ENCODE measurements at places on chromosomes 4 and X.

GRCh38 chr4:37872310-37872988 is 18.4 kb upstream of the TBC1D1 start:
- DNase-seq, result no peak

DNA sequence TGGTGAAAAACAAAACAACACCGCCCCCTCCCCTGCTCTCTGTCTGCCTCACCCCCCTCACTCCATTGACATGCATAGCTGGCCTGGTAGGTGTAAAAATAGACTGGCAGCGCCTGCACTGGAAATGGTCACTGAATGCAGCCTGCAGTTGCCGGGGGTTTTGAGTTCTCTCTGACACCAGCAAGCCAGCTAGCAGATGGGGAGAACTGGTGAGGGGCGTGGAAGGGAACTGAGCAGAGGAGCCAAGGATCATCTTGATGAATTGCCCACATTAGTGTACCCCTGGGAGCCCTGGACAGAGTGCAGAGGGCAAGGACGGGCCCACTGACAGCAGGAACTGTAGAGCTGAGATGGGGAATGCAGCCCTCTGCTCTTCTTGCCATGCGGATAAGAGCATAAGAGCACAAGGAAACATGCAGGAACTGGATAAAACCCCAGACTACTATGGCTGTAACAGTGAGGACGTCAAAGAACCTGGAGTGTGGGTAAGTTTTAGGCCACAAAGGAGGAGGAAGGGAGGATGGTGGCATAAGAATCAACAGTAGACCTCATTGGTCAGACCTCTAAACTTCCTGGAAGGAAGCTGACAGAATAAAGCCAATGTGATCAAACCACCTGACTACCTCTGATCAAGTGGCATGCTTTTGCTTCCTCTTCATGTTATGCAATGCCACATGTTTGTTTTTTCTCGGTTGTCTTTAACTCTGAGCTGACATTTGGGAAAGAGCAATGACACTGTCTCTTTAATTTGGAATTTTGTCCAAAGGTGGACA is 96.3 kb downstream of the ANK2 start:
- peak; percentile 7 for DNase-seq

- DNase-seq, result no peak
Measured at GRCh38 chr4:37381040-37381668, 136.6 kb downstream of the NWD2 start.

DNA sequence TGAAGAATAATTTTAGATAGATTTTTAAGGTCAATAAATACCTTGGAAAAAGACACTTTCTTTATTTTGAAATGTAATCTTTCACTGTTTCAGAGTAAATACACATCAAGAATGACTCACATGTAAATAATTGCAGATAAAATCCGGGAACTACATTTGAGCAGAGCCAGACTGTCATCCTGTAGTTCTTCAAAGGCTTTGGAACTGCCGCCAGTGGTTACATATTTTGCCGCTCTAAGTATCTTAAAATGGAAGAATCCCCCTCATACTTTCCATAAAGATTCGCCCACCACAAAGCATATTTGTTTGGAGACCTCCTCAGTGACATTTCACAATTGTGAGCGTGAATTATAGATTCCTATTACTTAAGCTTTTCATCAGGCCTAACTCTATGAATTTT is 607.8 kb upstream of the ZFP42 start:
- DNase-seq, result no peak

GRCh38 chrX:119698845-119699244 is 5.9 kb upstream of the SEPTIN6 start:
- no peak for DNase-seq

DNA sequence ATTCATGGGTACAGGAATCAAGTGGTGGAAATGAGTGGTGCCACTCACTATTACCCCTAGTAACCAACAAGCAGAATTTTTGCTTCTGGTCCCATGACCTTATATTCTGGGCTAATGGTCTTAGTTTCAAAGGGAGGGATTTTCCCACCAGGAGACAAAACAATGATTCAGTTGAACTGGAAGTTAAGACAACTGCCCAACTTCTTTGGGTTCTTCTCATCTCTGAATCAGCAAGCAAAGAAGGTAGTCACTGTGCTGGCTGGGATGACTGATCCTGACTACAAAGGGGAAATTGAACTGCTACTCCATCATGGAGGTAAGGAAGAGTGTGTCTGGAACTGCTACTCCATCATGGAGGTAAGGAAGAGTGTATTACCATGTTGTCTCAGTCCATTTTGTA is 87.2 kb downstream of the IL13RA2 start:
- no peak for DNase-seq

GRCh38 chr4:47624031-47624441 is 139.0 kb downstream of the ATP10D start:
- DNase-seq, result no peak

DNA sequence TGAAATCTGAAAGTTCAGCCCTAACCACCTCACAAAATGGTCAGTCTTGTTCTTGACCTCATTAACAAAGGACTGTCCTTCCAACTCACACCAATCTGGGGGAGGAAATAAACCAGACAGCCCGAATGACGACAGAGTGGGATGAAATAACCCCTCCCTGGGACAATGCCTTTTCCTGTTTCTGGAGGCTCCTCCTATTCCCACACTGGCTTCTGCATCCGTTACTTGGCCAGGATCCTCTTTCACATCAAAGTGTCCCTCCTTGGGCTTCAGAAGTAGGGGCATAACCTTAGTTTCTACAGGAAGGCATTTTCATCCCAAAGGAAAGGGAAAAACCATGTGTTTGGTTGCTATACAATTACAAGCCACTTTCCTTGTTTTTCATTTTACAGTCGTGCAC is 59.8 kb upstream of the RPL34 start:
- no peak for DNase-seq

DNA sequence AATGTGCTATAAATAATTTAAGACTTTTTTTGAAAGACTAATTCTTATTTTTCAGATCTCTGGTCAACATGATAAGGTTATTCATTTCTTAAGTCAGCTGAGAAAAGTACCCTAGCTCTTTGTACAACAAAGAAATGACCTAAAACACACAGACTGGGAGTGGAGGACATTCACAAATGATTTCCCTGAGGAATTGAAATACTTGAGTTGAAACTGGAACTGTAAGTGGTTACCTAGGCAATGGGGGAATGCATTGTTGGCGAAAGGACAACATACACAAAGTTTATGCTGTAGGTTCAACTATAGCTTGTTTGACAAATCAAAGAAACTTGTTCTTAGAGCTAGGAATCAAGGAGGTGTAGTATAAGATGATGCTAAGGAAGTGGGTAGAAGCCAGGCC is 915.5 kb downstream of the FAT4 start:
- no peak for DNase-seq

DNA sequence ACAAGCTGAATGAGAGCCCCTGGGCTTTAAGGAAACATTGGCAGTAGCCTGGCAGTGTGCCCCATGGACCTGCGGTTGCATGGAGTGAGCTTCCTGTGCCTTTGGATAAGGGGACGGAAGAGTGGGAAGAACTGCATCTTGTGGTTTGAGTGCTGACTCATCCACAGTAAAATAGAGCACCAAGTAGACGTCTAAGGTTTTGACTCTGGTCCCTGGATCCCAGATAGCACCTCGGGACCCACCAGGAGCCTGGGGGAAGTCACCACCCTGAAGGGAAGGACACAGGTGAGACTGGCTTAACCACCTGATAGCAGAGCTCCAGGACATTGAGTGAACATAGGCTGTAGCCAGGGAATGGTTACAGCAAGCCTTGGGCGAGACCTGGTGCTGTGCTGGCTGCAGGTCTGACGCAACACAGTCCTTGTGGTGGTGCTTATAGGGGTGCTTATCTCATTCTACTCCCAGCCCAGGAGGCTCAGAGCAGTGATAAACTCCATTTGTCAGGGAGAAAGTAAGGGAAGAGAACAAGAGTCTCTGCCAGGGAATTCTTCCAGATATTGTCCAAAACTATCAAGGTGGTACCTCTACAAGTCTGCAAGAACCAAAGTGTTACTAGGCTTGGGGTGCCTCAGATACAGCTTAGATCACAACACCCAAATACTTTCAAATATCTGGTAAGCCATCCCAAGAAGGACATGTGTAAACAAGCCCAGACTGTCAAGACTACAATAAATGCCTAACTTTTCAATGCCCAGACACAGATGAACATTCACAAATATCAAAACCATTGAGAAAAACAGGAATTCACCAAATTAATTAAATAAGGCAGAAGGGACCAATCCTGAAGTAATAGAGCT is 123.6 kb upstream of the TET2 start:
- DNase-seq, result no peak

GRCh38 chr4:10207116-10207515 is 90.5 kb upstream of the WDR1 start:
- no peak for DNase-seq

DNA sequence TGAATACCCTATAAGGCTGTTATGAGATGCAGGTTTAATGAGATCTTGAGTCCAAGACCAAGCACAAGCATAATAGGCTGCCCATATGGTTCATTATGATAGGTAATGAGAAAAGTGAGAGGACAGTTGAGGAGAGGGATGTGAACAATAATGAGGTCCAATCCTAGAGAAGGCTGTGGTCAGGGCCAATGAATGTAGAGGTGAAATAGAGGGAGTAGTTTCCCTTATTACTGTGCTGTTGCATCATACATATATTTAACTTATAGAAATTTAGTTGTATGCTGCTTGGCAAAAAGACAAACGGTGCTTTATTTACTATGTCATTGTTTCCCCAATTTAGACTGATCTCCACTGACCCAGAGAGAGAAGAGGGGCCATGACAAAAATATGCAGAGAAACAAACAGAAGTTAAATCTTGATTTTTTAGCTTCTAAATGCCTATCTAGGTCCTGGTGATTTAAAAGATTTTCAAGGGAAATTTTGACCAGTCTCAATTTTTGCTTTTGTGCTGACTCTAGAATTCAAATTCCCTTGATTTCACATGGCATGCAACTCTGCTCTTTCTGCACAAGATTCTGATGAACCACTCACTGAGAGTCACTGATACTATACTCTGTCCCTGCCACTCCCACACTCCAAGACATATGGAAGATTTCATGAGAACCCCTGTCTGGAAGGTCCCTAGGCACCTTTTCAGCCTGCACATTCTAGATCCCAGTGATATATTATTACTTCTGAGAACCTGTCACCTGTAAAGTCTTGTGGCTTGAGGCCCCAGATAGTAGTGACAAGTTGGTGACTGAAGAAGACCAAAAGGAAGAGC is 159.7 kb downstream of the VSIG4 start:
- DNase-seq, result no peak

DNA sequence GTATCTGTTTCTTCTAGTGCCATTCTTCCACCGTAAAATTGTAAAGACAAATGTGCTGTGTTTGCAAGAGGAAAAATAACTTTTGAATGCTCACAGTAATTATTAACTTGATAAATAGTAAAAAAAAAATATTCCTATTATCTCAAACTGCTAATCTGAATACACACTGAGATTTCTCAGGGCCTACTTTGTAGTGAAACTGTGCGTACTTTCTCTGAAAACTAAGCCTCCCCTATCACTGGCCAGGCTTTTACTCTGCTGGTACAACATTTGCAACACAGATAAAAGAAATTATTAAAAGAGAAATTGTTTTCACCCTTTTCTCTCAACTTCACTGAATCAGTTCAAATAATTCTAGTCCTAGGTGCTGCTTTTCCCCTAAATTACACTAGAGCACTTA is 137.3 kb downstream of the PRDM5 start:
- no peak for DNase-seq

- no peak for DNase-seq
Measured at GRCh38 chrX:131595120-131595519, 51.2 kb downstream of the OR13H1 start.

DNA sequence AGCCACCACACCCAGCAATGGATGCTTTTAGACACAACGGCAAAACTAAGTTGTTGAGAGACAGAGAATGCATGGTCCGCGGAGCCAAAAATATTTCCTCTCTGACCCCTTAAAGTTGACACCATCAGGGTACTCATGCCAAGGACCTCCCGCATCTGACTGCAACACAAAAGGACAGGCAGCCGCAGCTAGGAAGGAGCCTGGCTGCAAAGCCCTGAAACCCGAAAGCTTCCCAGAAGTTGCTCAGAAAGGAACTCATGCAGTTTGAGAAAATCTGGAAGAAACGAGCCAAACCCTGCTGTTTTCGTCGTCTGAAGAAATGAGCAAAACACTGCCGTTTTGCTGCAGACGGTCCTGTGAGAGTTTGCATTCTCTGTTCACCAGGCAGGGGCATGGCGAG is 16.5 kb downstream of the DHRSX start:
- DNase-seq, result no peak

GRCh38 chr4:36823199-36823967 is 421.2 kb upstream of the NWD2 start:
- DNase-seq, result no peak

DNA sequence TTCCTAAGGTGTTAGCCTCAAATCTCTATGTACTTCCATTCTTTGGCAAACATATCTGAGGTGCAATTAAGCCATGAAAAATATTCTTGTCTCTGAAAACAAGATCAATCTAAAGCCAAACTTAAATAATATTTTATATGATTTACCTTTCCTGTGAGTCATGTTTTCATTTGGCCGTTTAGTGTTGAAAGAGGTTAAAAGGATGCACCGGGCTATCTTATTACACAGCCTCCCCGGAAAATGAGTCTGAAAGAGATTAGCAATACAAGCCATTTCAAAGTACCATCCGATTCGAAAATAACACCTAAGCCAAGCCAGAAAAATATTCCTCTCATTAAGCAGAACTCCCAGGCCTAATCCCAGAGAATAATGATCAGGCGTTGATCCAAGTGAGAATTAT is 161.5 kb upstream of the EPHA5 start:
- no peak for DNase-seq

- DNase-seq, result no peak
Measured at GRCh38 chrX:133033010-133033409, 63.9 kb downstream of the USP26 start.

- DNase-seq, result no peak
Measured at GRCh38 chrX:122582280-122582974, 601.7 kb upstream of the GRIA3 start.

GRCh38 chr4:100644150-100644549 is 126.3 kb upstream of the EMCN start:
- no peak for DNase-seq

- no peak for DNase-seq
Measured at GRCh38 chr4:150501009-150501727, 80.8 kb upstream of the MAB21L2 start.

GRCh38 chrX:123121241-123121640 is 62.8 kb upstream of the GRIA3 start:
- no peak for DNase-seq

- no peak for DNase-seq
Measured at GRCh38 chr4:8913121-8913857, 41.6 kb upstream of the HMX1 start.

DNA sequence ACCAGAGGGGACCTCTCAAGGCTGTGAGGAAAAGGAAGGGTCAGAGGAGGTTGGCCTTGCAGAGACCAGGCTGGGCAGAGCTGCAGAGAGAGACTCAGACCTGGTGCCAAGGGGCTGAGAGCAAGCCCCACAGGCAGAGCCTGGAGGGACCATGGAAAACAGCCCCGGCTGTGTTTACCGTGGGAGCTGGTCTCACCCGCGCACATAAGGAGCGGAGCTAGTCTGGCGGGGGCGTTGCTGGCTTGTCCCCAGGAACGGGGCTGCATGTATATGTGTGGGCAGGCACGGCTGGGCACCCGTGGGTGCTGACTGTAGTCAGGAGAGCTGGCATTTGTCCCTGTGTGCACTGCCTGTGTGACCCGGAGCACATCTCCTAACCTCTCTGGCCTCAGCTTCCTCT is 45.7 kb downstream of the C4orf50 start:
- no peak for DNase-seq

All from substantia nigra (tissue), 51 donors.